ENCODE measurements at places on chromosomes 13 and 19. TPM values are rescaled to one million over a fixed set of nuclear protein-coding genes. Genes with fewer than 3 reads are reported as not detected.

KIR3DL2 gene
- total RNA-seq, result 1.6 TPM

GPI gene
- 86.0 TPM for total RNA-seq

C19orf85 gene
- total RNA-seq, result not detected

- DNase-seq, result no peak
Measured at GRCh38 chr13:113547238-113547971, 37.1 kb upstream of the TFDP1 start.

GRCh38 chr13:43153436-43154090 lies 130.2 kb downstream of the DNAJC15 start:
- no peak for DNase-seq

DNA sequence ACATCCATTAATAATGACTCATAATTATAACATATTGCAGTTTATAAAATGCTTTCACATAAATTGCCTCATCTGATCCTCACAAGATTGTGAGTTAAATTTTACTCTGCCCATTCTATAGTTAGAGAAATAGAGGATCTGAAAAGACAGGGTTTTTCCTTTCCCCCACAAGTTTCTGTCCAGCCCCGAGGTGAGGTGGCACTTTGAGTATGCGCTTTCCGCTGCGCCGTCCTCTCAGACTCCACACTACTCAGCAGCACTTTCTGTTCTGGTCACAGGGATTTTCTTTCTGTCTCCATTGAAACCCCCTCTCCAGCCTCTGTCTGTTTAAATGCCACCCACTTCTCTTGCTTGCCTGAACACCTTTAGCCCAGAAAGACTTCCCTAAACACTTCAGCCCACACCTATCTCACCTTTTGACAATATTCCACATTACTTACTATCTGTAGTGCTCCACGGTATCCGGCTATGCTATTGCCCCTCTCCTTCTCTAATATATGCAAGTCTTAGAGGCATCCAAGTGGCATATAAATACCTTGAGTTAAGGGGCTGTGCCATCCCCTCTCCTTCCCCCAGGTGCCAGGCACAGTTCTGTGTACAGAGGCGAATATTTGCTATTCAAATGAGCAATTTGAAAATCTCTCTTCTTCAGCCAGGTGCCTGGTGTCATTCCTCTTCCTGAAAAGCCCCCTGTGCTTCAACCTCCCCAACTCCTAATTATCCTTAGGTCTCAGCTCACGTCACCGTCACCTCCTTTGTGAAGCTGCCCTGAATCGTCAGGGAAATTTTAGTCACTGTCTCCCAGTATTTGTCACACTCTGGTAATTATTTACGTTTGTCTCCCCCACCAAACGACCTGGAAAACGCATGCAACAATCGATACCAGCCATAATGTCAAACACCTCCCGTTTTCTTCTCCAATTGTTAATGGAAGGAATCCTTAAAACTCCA lies 268.7 kb downstream of the NHLRC3 start:
- no peak for DNase-seq

- no peak for DNase-seq
Measured at GRCh38 chr13:79528759-79529191, 47.8 kb downstream of the NDFIP2 start.

- no peak for DNase-seq
Measured at GRCh38 chr13:38228322-38228721, 121.3 kb upstream of the UFM1 start.

GRCh38 chr19:28487999-28488398 lies 725.0 kb downstream of the UQCRFS1 start:
- no peak for DNase-seq

DNA sequence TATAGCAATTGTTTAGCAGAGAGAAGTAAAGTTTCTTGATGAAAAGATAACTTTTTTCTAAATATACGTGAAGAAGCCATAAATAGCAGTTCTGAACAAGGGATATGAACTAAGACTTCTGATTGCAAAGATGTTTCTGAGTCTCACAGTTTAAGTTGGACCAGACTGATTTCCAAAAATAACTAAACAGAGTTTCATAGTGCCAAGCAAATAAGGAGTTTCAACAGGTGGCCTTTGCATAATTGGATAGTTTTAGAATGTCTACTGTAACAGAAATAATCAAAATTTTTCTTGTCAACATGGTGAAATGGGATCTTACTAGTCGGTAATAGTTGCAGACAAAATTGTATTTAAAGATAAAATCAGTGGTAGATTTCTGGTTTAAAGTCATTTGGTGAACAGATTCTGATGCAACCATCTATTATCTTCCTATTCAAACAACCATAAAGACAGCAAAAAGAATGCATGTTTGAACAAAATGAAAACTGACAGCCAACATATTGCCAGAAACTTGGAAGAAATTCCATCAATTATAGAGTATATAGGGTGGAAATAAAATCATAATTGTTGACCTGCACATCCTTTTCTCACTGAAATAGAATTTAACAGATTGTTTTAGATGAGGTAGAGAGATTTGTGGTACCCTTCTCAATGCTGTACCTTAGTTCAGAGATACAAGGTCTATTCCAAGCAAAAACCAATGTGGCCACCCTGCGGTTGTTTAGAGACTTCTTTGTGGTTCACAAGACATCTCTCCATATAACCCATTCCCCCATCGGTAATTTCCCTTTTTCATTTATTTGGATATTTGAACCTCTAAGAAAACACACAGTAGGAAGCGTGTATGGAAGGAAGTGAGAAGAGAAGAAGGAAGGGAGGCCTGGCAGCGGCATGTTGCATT lies 275.3 kb downstream of the COG6 start:
- no peak for DNase-seq

Measured in CD4-positive, alpha-beta T cell (primary cell).